ENCODE measurements at places on chromosomes 3 and 15. TPM values are rescaled to one million over a fixed set of nuclear protein-coding genes. Genes with fewer than 3 reads are reported as not detected.

The FETUB gene
- not detected for total RNA-seq

The MESP2 gene
- total RNA-seq: 0.99 TPM

The SKIC8 gene
- 47.1 TPM for total RNA-seq

The RTP1 gene
- total RNA-seq: not detected

The MAGI1 gene
- total RNA-seq: 15.7 TPM

The CXCR6 gene
- total RNA-seq: not detected

DNA sequence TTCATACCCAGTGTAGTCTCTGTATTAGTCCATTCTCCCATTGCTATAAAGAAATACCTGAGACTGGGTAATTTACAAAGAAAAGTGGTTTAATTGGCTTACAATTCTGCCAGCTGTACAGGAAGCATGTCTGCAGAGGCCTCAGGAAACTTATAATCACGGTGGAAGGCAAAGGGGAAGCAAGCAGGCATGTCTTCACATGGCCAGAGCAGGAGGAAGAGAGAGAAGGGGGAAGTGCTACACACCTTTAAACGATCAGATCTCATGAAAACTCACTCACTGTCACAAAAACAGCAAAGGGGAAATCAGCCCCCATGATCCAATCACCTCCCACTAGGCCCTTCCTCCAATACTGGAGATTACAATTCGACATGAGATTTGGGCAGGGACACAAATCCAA is 6.3 kb upstream of the PARP14 start:
- H3K4me1 ChIP-seq: peaks cover 2% of the 10 kb centered on the region
- H3K36me3 ChIP-seq: no peaks in the 10 kb centered on the region
- DNase-seq: no peak
- H3K4me3 ChIP-seq: no peak overlapping the region
- H3K27me3 ChIP-seq: no peaks in the 10 kb centered on the region
- no peak overlapping the region for H3K27ac ChIP-seq

DNA sequence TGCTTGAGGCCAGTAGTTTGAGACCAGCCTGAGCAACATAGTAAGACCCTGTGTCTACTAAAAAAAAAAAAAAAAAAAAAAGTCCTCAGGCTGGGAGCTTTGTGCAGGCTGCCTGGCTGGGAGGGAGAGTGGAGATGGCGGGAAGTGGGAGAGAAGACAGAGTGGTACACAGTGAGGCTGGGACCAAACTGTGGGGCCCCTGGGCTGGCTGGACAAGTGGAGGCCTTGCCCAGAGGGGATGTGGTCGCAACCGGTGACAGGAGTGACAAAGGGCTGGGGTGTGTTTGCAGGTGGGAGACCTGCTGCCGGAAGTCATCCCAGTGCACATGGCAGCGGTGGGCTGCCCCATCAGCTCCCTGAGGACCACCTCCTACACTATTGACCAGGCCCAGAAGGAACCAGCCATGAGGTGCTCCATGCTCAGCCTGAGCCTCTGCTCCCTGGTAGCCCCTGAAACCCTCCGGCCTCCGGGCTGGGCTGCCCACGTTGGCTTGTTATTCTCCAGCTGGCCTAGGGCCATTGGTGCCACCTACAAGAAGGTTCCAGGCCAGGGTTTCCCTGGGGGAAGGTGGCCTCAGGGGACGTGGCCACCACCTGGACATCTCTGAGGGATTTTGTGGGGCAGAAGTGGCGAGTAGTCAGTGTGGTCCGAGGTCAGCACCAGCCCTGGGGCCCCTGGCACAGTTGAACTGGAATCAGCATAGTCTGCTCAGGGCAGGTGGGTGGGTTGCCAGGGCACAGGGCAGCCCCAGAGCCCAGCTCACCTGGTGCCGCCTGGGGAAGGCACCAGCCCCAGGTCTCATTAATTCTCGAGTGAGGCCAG is 22.7 kb downstream of the ACAA1 start:
- no peaks in the 10 kb centered on the region for H3K36me3 ChIP-seq
- H3K4me3 ChIP-seq: no peak overlapping the region
- no peaks in the 10 kb centered on the region for H3K4me1 ChIP-seq
- DNase-seq: no peak
- H3K27me3 ChIP-seq: no peaks in the 10 kb centered on the region
- no peak overlapping the region for H3K27ac ChIP-seq

DNA sequence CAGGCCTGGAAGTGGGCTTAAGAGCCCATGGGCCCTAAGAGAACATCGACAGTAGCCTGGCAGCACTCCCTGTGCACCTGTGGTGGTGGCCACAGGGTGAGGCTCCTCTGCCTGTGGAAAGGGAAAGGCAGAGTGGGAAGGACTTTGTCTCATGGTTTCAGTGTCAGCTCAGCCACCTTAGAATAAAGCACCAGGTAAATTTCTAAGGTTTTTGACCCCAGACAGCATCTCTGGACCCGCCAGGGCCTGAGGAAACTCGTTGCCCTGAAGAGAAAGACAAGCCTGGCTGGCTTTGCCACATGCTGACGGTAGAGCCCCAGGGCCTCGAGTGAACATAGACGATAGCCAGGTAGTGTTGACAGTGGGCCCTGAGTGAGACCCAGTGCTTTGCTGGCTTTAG is 22.1 kb downstream of the GOLGA6A start:
- no peak overlapping the region for H3K27ac ChIP-seq
- no peak for DNase-seq
- no peaks in the 10 kb centered on the region for H3K4me1 ChIP-seq
- no peaks in the 10 kb centered on the region for H3K36me3 ChIP-seq

DNA sequence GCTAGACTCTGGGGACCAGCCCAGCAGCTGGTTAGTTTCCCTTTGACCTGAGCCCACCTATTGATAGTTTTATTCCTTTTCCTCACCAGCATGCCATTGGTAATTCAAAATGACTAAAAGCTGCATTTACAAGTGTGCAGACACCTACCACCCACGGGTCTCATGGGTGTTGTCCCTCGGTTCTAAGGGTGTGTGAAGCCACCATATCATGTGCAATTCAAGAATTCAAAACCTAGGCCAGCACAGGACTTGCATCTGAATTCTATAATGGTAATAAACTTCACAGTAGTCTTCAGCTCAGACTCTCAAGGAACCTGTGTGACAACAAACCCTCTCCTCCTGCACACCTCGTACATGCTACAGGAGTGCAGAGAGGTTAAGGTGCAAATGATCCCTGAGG is 55.3 kb downstream of the NTRK3 start:
- H3K27ac ChIP-seq: no peak overlapping the region
- H3K4me1 ChIP-seq: no peaks in the 10 kb centered on the region
- H3K36me3 ChIP-seq: no peaks in the 10 kb centered on the region
- DNase-seq: no peak

GRCh38 chr3:196970547-196971093 is 2.0 kb upstream of the PIGZ start:
- no peaks in the 10 kb centered on the region for H3K27me3 ChIP-seq
- H3K36me3 ChIP-seq: no peaks in the 10 kb centered on the region
- no peak overlapping the region for H3K4me3 ChIP-seq
- no peak overlapping the region for H3K27ac ChIP-seq
- no peaks in the 10 kb centered on the region for H3K4me1 ChIP-seq

GRCh38 chr3:88031642-88032077 is 27.1 kb downstream of the CGGBP1 start:
- H3K27ac ChIP-seq: peak overlapping the region; percentile 35
- H3K36me3 ChIP-seq: no peaks in the 10 kb centered on the region
- H3K27me3 ChIP-seq: no peaks in the 10 kb centered on the region

GRCh38 chr3:38354588-38355330 is 8.2 kb downstream of the XYLB start:
- H3K4me3 ChIP-seq: no peak overlapping the region
- H3K4me1 ChIP-seq: no peaks in the 10 kb centered on the region
- DNase-seq: peak; percentile 81
- H3K27me3 ChIP-seq: no peaks in the 10 kb centered on the region
- no peak overlapping the region for H3K27ac ChIP-seq

DNA sequence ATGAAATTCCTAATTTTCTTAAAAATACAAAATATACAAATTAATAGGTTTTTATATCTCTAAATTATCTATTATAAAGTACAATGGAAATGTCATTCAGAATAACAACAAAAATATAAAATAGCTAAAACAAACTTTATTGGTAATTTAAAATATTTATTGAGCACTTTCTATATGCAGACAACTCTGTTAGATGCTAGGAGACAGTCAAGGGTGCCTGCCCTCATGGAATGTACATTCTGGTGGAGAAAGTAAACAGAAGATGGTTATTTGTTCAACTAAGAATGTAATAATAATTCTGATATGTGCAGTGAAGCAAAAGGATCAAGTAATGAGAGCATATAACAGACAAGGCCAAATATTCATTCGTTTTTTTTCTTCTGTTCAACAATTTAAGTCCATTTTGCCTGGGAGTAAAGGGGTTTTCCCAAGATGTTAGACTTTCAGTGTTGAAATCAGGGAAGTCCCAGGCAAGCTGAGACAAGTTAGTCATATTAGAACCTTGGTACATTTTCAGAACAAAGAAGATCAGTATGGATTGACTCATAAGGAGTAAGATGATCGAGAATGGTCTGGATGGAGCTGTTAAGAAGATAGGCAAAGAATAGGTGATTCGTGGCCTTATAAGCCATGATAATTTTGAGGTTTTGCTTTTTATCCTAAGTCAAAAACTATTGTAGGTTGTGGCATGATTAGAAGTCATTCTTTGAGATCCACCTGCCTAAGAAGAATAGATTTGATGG is 150.2 kb upstream of the MLF1 start:
- no peaks in the 10 kb centered on the region for H3K27me3 ChIP-seq
- no peaks in the 10 kb centered on the region for H3K4me1 ChIP-seq
- H3K27ac ChIP-seq: no peak overlapping the region
- H3K4me3 ChIP-seq: no peak overlapping the region
- H3K36me3 ChIP-seq: no peaks in the 10 kb centered on the region

DNA sequence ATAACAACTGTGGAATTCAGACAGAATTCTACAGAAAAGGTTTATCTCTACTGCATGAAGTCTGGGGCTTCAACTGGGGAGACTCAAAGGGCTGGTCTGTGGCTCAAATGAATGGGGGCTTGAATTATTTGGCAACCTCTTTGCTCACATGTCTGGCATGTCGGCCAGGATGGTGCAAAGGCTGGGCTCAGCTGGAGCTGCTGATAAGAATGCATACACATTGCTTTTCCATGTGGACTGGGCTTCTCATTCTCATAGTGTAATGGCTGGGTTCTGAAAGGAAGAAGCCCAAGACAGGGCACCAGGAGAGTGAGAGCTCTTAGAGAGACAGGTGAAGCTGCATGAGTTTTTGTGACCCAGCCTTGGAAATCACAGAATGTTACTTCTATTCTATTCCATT is 194.3 kb upstream of the SGO1 start:
- DNase-seq: no peak
- H3K4me3 ChIP-seq: no peak overlapping the region
- H3K36me3 ChIP-seq: no peaks in the 10 kb centered on the region
- no peak overlapping the region for H3K27ac ChIP-seq
- H3K4me1 ChIP-seq: no peaks in the 10 kb centered on the region
- no peaks in the 10 kb centered on the region for H3K27me3 ChIP-seq

DNA sequence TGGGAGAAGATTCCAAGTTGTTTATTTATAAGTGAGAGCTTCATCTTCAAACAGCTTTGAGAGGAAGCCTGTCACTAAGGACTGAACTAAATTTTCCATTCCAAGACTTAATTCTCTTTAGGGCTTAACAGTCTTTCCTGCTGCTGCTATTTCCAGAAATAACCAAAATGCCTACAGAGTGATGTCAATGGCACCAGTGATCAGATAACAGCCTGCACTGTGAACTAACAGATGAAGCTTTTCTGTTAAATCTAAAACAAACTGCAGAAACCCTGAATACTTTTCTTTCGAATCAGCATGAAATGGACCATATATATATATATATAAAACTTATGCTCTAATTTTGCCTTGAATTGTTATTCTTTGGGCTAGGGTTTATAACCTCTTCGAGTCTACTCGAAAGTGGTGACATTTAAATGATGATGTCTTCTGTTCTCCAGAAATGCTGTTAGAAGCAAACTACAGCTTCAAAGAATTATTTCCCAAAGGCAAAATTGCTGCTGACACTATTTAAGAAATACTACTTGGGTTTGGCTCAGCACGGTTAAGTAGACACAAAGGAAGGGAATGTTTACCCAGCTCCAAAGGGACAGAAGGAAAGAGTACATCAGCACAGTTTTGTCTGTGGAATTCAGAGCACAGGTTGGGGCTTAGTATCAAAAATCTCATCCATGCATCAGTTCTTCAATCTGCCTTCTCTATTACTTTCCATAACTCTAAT is 238.5 kb upstream of the LRRN1 start:
- peak; percentile 26 for DNase-seq
- no peaks in the 10 kb centered on the region for H3K27me3 ChIP-seq
- H3K4me1 ChIP-seq: no peaks in the 10 kb centered on the region
- H3K4me3 ChIP-seq: no peak overlapping the region

DNA sequence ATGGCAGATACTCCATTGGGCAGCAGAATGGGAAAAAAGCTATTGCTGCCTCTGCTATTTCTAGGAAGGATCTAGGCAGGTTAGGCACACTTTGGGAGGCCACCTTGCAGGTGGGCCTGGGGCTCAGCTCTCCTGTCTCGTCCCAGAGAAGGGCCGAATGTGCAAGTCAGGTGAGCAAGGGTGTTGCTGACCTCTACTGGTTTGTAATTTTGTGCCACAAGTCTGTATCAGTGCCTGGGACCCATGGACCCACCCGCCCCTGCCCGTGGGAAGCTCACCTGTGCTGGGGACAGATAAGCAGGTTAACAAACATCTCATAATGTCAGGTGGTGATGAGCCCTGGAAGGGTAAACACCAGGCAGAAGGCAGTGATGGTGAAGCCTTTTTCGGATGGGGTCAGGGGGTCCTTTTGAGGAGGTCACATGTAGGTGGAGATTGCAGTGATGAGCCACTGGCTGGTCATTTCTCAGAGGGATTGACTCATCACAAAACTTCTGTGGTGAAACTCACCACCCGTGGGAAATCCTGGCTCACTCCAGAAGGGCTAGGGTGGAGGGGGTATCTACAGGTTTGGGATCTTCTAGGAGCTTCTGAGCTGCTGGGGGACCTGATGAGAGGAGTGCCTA is 161.3 kb downstream of the KLF13 start:
- H3K27ac ChIP-seq: peak overlapping the region; percentile 66
- H3K4me1 ChIP-seq: peaks cover 23% of the 10 kb centered on the region
- no peaks in the 10 kb centered on the region for H3K36me3 ChIP-seq
- DNase-seq: peak; percentile 37
- peak overlapping the region; percentile 7 for H3K4me3 ChIP-seq
- peaks cover 2% of the 10 kb centered on the region for H3K27me3 ChIP-seq

DNA sequence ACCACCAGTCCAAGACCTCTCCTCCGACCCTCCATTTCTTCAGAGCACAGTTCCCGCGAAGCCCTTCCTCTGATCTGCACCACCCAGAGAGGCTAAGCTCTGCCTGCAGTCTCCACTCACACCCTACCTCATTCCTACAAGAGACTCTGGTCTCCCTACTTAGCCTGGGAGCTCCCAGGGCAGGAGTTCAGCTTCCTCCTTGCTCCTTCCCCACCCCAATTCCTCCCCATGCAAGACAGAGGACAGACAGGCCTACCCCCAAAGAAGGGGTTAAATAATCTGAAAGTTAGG is 12.6 kb upstream of the VIPR1 start:
- H3K4me3 ChIP-seq: no peak overlapping the region
- no peaks in the 10 kb centered on the region for H3K36me3 ChIP-seq
- no peak for DNase-seq
- no peaks in the 10 kb centered on the region for H3K4me1 ChIP-seq

All from fibroblast of lung (primary cell).